ENCODE measurements at places on chromosomes 12 and 14.

DNA sequence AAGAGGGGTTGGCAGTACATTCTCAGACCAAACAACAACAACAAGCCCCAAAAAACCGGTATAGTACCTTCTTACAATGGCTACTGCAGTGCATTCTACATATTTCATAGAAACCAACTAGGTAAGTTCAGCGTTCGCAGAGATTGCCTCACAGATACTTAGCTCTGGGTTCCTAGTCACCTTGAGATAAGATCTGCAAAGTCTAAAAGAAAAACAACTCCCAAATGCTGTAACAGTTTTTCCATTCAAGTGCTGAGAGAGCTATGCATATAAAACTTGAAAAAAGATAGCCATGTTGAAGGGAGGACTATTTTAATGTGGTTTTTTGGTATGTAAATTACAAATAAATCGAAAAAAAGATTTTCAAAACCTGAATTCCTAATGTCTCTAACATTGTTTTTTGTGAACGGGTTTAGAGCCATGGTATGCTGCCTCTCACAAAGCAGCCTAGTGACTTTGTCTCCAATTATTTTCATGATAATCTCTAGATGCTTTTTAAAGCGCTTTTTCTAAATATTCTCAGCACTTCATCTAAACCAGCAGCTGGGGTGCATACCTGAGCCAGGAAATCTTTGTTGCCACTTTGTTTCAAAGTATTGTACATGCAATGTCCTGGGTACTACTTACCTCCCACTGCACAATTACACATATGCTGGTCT lies 56.6 kb upstream of the CRACR2A start:
- peaks cover 1% of the 10 kb centered on the region for H3K36me3 ChIP-seq
- H3K4me1 ChIP-seq: no peaks in the 10 kb centered on the region
- DNase-seq: no peak
- no peaks in the 10 kb centered on the region for H3K27me3 ChIP-seq

GRCh38 chr12:109393437-109394345 lies 46.0 kb downstream of the MYO1H start:
- H3K4me3 ChIP-seq: no peak overlapping the region
- no peaks in the 10 kb centered on the region for H3K4me1 ChIP-seq
- no peaks in the 10 kb centered on the region for H3K36me3 ChIP-seq

GRCh38 chr14:36522972-36523715 lies 3.1 kb upstream of the NKX2-1 start:
- DNase-seq: no peak
- H3K4me1 ChIP-seq: peaks cover 70% of the 10 kb centered on the region
- H3K27me3 ChIP-seq: no peaks in the 10 kb centered on the region
- H3K4me3 ChIP-seq: no peak overlapping the region
- no peak overlapping the region for H3K27ac ChIP-seq
- H3K36me3 ChIP-seq: no peaks in the 10 kb centered on the region

DNA sequence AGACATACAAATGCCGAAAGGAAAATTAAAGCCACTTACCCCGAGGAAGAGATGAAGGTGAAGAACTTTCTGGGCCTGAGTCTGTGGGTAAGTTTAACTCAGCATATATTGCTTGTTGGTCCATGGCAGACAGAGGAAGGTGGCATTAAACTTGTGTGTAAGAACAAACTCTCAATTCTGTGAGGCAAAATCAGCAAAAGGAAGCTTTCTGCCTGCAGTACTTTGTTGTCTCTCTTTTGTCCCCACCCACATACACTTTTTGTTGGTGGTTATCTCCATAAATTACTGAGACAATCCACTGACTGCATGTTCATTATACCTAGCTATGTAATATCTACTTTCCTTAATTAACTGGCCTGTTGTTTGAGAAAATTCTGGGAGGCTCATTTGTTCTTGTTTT lies at the start of gene KLRB1:
Gene KLRB1, minus strand, starts transcription at position 201 of the 400 bp plus-strand sequence. Its CDS starts 77 bp downstream, at position 124.
- H3K27ac ChIP-seq: no peak within 1 kb of the TSS
- H3K4me1 ChIP-seq: no peaks in the 10 kb centered on the region
- no peak for DNase-seq
- no peak within 1 kb of the TSS for H3K4me3 ChIP-seq
- no peaks in the 10 kb centered on the region for H3K36me3 ChIP-seq
